HuH-7.5 (cell line): ENCODE measurements at places on chromosomes 3 and 15.

DNA sequence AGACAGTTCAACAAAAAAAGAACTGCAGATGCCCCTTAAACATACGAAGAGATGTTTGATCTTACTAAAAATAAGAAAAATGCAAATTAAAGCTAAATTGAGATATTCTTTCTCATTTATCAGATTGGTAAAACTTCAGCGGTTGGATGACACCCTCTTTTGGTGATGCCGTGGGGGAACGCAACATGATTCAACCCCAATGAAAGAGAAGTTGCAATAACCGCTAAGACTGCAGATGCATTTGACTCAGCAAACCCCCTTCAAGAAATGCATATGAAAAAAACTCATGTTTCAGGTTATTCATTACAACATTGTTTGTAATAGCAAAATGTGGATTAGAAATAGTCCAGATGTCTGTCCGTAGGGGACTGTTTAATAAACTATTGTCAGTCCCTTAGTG is 3.6 kb downstream of the KLHL6 start:
- DNase-seq = no peak

DNA sequence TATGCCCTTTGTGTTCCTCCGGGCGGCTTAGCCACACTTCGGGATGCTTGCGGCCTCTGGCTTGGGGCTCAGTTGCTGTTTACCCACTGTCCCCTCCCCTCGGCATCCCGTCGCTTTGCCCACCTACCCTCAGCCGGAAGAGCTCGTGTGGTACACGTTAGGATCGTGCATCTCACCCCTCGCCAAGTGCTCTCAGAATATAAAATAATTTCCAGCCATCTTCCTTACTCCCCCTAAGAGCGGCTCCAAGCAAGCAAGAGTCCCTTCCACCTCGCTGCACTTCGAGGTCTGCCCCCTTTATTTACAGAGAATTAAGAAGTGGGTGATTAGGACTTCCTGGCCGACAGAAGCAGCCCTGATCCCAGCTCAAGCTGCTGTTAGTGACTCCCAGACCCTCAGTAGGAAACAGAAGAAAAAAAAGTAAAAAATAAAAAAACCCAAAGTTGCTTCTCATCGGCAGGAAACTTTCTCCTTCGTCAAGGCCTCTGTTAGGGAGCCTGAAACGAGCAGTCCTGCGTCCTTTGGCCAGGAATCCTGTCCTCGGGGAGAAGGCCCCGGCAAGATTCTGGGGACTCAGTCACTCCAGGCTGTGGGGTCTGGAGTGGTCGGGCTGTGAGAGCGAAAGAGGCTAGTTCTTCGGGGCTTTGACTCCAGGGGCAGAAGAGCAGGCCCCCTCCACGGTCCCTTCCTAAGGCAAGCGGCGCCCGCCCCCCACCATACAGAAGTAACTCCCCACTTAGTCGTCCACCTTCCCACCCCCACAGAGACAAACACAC is 3.0 kb downstream of the MEIS2 start:
- no peak for DNase-seq

GRCh38 chr15:66829551-66830121 is 127.6 kb downstream of the SMAD6 start:
- no peak for DNase-seq

GRCh38 chr3:123657568-123657967 is 72.7 kb upstream of the HACD2 start:
- no peak for DNase-seq
